Cardiac muscle cell (in vitro differentiated cells and primary cell): ENCODE measurements at places on chromosomes 7 and 10. TPM values are rescaled to one million over a fixed set of nuclear protein-coding genes. Genes with fewer than 3 reads are reported as not detected.
A peak's percentile ranks its signal among the peaks of the same experiment; 100 is the strongest.

Gene NME8
- polyA plus RNA-seq, result 1.5 TPM in 1 of 2 replicates, not detected in the other

Gene TMEM229A
- 0.66 and 0.82 TPM in 2 replicates for polyA plus RNA-seq

DNA sequence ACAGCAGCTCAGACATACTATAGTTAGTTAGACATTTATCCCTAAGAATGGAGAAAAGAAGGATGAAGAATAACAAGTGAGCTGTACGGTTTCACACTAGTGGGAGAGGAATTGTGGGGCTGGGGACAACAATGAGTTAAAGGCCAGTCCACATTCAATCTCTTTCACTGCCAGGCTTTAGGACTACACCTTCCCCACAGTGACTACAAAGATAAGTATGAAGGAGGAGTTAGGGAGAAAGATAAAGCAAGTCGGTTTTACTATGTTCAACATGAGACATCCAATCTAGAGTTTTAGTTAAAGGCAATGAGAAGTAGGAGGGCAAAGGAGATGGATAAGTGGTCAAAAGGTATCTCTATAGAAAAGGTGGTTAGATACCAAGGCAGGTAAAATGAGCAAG is 16.3 kb downstream of the ARHGAP12 start:
- peak; percentile 13 for DNase-seq

- no peak for DNase-seq
Observed at GRCh38 chr7:2720024-2720423, 32.0 kb downstream of the AMZ1 start.

- DNase-seq, result no peak
Observed at GRCh38 chr10:84308021-84308420, 20.4 kb upstream of the CCSER2 start.

- no peak for DNase-seq
Observed at GRCh38 chr7:83925860-83926259, 268.7 kb downstream of the SEMA3A start.
